ENCODE measurements at places on chromosomes 7 and 10.

GRCh38 chr10:116287906-116288501 is 15.0 kb upstream of the GFRA1 start:
- no peak for DNase-seq

- no peak for DNase-seq
These were observed 7.9 kb upstream of the PLEKHS1 start for GRCh38 chr10:113743594-113743993.

GRCh38 chr10:24606021-24606420 is 117.7 kb downstream of the ARHGAP21 start:
- no peak for DNase-seq

GRCh38 chr10:114276066-114276465 is 37.0 kb downstream of the VWA2 start:
- no peak for DNase-seq

- DNase-seq, result no peak
These were observed 7.0 kb downstream of the ANKMY2 start for GRCh38 chr7:16638282-16639280.

GRCh38 chr7:39633563-39634477 is 10.4 kb downstream of the RALA start:
- no peak for DNase-seq

DNA sequence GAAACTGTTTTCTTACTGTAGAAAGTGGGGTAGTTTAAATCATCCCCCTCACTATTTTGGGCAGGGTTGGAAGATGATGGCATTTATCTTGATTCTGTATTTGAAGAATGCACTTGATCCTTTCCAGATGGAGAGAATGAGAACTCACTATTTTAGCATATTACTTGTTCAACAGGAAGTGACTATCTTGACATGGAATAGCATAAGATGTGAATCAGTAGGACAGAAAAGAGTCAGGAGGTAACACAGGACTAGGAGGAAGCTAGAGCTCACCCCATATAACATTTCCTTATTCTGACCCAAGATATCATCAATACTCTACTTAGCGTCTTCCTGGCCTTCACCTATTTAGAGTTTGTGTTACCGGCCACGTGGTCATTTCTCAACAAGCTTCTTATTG is 400.2 kb downstream of the PHTF2 start:
- DNase-seq, result no peak

- DNase-seq, result no peak
These were observed 97.4 kb downstream of the ARID5B start for GRCh38 chr10:61998937-61999336.

GRCh38 chr10:127500127-127500526 is 49.0 kb upstream of the NPS start:
- no peak for DNase-seq

DNA sequence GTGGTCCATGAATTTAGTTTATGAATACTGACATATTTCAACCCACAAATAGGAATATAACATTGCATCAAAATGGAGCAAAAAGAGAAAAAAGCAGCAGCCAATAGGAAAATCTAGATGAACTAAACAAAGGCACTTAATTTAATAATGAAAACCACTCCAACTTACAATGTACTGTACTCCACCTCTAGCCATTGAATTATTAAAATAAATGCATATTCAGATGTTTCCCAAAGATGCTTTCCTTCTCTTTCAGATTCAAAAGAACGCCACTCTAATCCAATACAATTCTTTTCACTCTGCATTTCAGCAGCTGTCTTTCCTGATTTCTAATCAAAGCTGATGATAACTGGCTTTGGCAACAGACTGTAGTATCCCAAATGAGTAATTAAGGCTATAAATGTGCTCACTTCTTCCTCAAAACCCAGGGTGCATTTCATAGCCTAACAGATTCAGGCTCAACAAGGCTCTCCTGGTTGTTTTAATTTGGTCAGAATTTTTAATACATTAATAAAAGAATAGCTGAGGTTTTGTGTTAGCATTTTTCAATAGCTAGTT is 577.1 kb downstream of the PARD3 start:
- DNase-seq, result no peak

DNA sequence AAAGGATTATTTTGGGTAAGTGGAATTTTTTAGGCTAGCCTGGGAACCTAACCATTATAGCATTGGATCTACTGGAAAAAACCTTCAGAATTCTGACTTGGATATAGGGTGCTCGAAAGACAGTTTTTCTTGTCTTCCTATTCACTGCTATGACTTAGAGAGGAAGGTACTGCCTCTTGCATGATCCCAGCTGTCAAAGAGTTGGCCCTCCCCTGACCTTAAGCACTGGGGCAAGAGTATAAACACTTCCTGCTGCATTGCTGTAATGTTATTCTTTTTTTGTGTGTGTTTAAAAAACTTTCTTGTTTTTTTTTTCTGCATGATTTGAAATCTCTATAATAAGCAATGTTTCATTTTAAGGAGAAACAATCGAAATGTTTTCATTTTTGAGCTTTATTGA is 113.0 kb downstream of the LRMDA start:
- DNase-seq, result no peak

DNA sequence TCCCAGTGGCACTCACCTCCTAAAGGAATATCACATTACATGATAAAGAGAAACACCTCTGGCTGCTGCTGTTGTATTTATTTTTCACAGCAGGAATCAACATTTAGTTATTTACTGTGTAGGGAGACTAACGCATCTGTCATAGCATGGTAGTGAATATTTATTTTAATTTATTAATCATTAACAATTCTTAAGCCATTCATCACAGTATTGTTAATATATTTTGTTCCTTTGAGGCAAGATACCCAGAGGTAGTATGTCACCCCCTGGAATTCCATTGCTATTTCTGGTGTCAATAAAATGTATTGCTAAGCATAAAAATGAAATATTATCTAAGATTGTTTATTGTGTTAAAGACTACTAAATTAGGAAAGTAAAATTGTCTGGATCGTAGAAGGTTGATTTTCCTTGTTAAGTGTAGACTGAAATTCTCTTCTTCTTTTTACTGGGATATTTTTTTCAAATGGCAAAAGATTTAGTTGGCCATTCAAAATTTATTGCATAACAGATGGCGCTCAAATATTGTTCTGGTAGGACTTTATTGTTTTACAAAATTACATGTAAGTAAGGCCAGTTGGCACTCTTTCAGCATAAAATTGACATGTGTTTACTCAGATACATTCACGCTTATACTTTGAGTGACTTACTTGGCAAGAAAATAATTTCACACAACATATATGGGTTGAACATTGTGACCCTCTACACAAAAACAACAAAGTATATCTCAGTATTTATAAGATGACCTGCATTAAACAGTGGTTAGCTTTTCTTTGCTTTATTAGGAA is 1358.7 kb upstream of the SORCS1 start:
- DNase-seq, result no peak

GRCh38 chr7:138980563-138981291 is 462 bp downstream of the KIAA1549 start:
- no peak for DNase-seq

DNA sequence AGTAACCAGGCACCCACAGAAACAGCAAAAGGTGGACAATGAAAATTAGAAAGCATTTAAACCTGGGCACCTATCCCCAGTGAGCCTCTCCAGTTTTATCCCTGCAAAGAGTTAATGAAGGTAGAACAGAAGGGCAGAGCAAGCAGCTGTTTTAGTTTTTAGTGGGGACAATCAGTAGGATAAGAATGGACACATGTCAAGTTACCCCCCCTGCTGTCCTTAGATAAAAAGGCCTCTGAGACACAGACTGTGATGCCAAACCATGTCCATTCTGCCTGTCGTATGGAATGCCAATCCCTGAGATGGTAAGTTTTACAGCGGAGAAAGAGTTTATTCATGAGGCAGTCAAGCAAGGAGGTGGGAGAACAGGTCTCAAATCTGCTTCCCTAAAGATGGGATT is 162.6 kb upstream of the AGR3 start:
- DNase-seq, result no peak

DNA sequence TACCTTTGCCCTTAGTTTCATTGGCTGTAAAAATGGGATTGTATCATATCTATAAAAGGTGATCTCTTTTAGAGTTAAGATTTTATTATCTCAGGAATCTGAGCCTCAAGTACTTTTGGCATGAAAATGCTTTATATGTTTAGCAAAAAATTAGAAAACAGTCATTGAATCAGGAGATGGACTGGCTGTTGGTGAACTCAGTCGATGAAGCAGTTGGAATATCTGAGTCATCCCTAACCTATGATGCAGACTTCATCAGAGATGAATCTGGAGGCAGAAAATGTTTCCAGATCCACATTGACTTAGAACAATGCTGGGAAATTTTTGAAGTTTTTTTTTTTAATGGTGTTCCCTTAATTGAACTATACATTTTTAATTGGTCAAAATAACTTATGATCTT is 228.5 kb downstream of the SLC25A13 start:
- no peak for DNase-seq

GRCh38 chr10:31745612-31746376 is 182.8 kb downstream of the ARHGAP12 start:
- DNase-seq, result no peak

GRCh38 chr10:115826396-115826795 is 446.6 kb downstream of the GFRA1 start:
- DNase-seq, result no peak

DNA sequence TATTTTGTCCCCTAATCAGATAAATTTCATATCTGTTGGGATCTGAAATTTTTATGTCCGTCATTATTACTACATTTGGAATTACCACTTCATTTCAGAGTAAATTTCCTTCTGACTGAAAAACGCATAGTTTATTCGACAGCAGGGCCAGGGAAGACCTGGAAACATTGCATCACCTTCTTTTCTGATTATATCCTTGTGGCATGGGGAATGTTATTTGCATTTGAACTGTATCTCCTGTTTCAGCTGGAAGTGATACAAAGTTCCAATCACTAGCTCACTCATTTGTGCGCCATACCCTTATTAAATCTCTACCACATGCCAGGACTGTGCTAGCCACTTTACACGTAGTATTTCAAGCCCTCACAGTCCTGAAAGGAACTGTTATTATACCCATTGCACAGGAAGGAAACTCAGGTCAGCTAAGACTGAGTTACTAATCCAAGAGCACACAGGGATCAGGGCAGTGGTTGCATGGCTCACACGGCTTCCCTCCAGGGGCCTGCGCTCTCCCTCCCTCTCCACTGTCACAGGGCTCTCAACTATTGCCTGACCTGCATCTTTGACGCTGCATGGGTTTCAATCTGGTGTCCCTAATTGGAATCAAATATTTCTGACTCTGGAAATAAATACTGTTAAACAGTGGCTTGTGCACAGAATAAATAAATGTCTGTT is 84.4 kb upstream of the NANOS1 start:
- DNase-seq, result no peak

GRCh38 chr10:71747551-71748523 is 25.5 kb downstream of the VSIR start:
- DNase-seq, result no peak

DNA sequence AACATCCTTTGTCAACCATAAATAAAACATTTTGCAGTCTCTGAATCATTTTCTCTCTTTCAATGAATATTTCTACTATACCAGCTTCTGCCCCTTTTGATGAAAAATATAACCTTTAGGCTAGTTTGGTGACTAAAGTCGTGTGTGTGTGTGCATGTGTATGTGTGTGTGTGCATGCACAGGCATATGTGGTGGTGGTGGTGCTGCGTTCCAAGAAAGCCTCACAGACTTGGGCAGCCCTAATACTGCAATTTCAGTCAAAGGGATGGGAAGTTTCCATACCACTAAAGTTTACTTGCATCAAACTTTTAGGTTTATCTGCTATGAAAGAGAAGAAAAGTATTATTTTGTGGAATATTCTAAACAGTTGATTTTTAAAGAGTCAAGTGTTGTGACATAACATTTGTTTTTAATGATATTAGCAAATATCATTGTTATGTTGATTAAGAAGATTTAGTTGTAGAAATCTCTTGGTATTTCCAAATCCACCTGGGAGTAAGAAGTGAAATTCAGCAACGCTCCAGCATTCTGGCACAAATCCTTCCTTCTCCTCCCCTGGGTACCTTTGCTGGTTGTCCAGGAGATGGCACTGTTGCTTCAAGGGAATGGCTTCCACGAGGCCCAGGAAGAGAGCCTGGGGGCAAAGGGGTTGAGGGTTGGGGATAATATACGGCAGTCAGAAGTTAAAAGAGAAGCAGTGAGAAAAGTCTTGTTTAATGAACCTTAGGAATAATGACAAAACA is 41.5 kb downstream of the ASB4 start:
- no peak for DNase-seq

GRCh38 chr10:60905580-60905979 is 38.4 kb downstream of the RHOBTB1 start:
- DNase-seq, result no peak

DNA sequence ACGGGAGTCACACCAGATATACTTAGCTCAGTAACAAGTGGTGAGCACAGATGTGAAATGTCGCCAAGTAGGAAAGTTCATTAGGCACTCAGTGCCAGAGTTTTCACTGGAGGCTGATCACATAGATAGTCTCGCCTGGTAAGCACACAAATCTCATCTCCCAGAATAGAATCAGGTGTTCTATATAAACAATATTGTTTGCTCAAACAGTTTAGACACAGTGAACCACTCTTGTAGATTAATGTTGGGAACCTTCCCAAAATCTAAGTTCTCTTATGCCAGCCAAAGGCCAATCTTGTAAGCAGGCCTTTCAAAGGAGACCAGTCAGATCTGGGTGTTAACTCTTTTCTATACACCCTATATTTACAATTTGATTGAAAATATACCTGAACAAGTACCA is 716.5 kb upstream of the GRM3 start:
- DNase-seq, result no peak

DNA sequence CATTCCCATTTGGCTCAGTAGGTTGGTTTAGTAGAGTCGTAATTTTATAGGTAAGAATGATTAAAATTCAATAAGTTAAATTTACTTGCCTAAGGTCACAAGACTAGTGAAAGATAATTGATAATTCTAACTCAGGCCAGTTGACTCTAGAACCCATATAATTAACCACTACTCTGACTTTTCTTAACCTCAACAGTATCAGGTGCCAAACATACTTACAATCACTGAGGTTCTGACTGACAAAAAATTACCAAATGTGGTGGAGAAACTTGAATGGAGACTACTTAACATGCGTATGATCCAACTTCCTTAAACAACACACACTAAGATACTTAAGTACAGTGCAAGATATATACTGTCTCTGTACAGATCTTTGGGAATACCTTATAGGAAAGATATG is 667.3 kb upstream of the SORCS1 start:
- no peak for DNase-seq

- DNase-seq, result no peak
These were observed 1.2 kb upstream of the INPP5A start for GRCh38 chr10:132536241-132536876.

- no peak for DNase-seq
These were observed 10.6 kb downstream of the CPSF4 start for GRCh38 chr7:99449326-99449725.

- DNase-seq, result no peak
These were observed 119.0 kb downstream of the LMBR1 start for GRCh38 chr7:156773966-156774365.

GRCh38 chr10:958856-959255 is 27.4 kb upstream of the LARP4B start:
- no peak for DNase-seq

GRCh38 chr10:80411267-80411668 is 2.9 kb downstream of the PRXL2A start:
- no peak for DNase-seq

DNA sequence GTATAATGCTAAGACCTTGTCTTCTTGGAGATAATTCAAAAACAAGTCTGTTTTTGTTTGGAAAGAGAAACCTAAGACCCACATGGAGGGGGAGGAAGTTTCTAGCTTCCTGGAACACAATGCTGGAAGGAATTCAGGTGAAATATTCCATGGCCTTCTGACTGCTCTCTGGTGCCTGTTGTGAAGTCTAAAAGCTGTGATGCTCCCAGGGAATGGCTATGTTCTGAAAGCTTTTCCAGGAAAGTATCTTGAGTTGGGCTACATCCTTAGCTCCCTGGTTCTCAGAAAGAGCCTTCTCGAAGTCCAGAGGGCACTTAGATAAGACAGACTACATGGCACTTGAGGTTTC is 12.5 kb upstream of the PFKP start:
- DNase-seq, result no peak
